ENCODE measurements at places on chromosomes 13 and 19.

- no peak for DNase-seq
These were observed 546 bp downstream of the TBC1D4 start for GRCh38 chr13:75481176-75482069.

GRCh38 chr13:80903911-80904310, 563.0 kb upstream of the SPRY2 start:
- DNase-seq, result no peak

DNA sequence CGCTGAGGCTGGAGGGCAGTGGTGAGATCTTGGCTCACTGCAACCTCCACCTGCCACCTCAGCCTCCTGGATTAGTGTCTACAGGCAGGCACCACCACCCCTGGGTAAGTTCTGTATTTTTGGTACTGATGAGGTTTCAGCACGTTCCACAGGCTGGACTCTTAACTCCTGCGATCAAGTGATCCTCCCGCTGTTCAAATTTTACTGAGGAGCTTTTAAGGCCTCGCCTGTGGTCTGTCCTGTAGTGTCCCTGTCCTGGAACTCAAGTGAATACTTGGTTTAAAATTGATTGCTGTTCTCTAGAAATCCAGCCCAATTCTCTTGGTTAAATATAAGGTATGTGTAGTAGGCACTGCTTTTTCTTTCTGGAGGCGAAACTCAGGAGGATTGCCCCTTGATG, 65.2 kb downstream of the DPRX start:
- no peak for DNase-seq

DNA sequence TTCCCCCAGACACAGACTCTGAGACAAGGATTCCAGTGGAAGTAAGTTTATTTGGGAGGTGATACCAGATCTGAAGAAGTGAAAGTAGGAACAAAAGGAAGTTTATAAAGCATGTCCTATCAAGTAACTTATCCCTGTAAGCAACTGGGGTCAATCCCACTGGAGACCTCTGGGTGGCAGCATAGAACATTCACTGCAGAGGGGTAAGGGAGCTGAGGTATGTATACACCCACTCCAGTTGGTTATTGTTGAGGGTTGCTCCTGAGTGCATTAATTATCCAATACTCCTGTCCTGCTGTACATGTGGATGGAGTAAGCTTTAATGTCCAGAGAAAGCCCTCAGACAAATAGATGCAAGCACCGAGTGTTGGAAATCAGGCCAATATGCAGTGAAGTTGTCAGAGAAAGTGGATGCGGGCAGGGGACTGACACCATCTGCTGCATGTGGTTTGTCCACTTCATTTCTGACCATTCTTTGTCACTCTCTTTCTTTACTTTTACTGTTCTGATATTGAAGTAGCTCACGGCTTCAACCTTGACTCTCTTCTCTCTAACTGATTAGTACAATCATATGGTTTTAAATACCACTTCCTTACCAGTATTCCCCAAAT, 46.7 kb downstream of the NOTCH3 start:
- no peak for DNase-seq

GRCh38 chr13:97460004-97460775, 26.2 kb downstream of the RAP2A start:
- DNase-seq, result peak; percentile 50

DNA sequence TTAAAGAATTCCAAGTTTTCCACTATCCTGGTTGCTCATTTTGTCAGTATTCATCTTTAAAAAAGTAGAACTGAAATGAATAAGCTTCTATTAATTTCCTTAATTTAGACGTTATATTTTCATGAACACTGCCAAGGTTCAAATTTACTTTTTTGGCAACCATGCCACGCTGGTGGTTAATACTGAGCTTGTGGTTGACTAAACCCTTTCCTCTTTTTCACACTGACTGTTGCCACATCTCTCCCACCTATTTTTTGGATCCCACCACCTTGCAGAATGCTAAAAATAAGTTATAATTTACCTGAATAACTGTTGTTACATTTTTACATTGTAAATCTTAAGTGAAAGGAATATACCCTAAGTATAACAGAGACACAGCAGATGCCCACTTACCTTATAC, 45.0 kb downstream of the FLT3 start:
- DNase-seq, result no peak

DNA sequence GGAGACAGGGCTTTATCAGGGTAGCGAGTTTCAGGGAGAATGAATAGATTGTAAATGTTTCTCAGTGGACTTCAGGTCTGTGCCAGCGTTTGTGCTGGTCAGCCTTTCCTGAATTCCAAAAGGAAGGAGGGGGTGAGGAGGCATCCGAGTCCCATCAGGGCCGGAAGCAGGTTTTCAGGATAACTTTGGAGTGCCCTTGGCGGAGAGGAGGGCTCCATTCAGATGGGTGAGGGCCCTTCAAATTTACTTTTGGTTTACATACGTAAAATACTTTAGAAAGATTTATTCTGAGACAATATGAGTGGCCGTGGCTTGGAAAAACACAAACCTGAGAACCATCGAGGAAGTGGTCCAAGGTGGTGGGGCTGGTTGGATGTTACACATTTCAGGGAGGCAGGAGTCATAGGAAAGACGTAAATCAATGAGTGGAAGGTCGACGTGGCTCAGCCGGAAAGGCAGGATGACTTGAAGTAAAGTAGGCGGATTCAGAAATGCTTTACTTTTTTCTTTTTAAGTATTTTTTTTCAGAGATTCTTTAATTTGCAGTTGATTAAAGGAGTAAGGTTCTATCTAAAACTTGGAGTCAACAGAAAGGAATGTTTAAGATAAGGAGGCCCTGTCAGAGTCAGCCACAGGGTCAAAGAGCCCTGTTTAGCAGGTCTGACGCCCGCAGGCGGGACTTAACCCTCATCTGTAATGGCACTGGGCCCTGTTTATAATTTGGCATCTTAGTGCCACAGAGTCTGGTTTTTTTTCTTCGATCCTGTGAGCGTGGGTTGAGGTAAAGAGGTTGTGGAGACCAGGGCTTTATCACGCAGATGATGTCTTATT, 32.8 kb downstream of the ATP11A start:
- no peak for DNase-seq

- DNase-seq, result no peak
These were observed 9.7 kb upstream of the DPRX start for GRCh38 chr19:53621885-53622740.

GRCh38 chr19:39434123-39435076, 1.3 kb downstream of the RPS16 start:
- no peak for DNase-seq

DNA sequence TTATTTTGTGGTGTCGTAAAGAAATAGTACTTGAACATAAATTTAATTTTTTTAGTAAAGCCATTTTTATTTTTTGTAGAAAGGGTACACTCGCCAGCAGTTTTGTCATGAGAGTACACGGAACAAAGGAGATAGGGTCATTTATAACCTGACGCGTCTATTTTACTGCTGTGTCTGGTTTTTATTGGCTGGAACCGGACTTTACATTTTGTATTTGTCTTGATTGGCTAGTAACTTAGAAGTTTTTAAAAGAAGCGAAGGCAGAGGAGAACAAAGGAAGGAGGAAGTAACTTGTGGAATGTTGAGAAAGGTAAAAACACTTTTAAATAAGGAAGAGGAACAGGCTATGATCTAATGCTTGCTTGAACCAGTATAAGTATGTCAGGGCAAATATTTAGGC, 43.5 kb downstream of the TRPM4 start:
- DNase-seq, result no peak

- no peak for DNase-seq
These were observed 332.4 kb upstream of the ZNF507 start for GRCh38 chr19:32012886-32013631.

GRCh38 chr13:23960566-23961156, 63.4 kb upstream of the C1QTNF9B start:
- DNase-seq, result no peak

All from muscle of back (tissue), 13 donors.